Activated CD4-positive, CD25-positive, alpha-beta regulatory T cell treated with anti-CD3 and anti-CD28 coated beads, Interleukin-2, amount 50 U/mL, for 16 hours (primary cell): ENCODE measurements at places on chromosomes 12 and 14.

DNA sequence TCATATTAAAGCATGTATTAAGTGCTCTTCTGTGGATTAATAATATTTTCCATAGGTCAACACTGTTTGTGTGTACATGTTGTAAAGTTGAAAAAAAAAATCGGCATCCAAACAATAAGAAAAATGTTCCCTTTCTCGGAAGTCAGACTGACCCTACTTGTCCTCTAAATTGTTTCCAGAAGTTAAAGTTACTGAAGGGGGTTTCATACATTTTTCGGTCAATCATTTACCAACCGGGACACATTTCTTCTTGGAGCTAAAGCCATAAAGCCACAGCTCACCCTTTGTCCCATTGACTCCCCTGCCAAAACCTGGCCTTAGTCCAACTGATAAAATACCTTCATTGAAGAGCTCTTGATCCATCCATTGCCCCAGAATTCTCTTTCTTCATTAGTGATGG lies 230.0 kb downstream of the ANO2 start:
- DNase-seq: no peak

DNA sequence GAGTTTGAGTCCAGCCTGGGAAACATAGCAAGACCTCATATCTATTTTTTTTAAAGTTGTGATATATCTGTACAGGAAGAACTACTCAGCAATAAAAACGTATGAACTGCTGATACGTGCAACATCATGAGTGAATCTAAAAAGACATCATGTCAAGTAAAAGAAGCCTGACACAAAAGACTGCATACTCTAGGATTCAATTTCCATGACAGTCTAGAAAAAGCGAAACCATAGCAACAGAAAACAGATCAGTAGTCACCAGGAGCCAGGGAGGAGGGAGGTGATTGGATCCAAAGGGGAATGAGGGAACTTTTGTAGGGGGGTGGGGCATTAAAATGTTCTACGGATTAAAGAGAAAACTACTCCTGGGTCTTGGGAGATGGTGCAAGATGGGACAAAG lies 8.7 kb upstream of the RGS6 start:
- no peak for DNase-seq

DNA sequence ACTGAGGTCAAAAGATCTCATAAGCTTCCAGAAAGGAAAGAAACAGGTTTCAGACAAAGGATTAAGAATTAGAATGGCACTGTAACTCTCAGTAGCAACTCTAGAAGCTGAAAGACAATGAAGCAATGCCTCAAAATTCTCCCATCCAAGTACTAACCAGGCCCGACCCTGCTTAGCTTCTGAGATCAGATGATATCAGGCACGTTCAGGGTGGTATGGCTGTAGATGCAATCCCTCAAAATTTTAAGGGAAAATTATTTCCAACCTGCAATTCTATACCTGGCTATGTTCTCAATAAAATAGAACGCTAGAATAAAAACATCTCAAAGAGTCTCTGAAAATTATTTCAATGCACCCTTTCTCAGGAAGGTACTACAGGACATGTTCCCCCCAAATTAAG lies 19.6 kb downstream of the NOXRED1 start:
- DNase-seq: no peak

GRCh38 chr12:29278673-29279420 lies 102.1 kb downstream of the ERGIC2 start:
- no peak for DNase-seq

- DNase-seq: no peak
Measured at GRCh38 chr12:33587784-33588712, 148.4 kb upstream of the SYT10 start.

DNA sequence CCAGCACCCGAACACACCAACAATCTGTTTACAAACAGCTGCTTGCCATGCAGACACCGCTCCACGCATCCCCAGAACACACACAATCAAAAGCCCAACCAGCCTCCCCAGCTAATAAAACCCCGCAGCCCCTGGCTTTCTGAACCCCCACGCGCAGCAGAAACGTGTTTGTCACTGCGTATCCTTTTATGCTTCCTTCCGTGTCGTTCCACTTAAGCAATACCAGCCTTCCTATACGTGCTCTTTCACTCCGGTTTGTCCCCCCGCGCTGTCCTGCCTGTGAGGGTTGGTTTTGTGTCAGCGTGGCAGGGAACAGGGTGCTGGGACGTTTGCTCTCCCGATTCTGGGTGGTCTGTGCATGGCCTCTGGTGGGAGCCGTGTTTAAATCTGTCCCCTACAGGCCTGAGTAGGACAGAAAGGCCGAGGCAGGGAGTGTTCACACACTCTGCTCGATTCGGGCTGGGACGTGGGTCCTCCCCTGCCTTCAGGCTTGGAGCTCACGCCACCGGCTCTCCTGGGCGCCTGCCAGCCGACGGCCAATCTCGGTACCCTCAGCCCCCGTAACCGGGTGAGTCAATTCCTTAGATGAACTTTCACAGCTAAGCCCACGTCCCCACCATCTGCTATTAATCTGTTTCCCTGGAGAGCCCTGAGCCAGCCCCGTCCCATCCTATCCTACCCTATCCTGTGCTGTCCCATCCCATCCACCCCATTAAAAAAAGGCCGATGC lies 60.0 kb downstream of the NOC4L start:
- no peak for DNase-seq

DNA sequence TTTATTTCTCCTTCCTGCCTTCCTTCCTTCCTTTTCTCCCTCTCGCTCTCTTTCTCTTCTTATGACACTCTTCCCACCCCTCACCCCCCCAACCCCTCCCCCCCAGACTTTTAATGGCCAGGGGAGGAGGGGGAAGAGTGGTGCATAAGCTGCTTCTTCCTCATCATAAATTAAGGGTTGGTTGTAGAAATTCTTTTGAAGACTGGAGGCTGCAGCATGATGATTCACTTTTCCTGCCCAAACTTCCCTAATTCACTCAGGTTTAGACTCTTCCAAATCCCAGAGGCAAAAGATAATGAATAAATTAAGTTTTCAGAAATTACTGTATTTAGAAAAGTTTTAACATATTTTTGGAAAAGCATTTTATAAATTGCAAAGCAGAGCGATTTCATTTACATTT lies 58.2 kb downstream of the GRIP1 start:
- no peak for DNase-seq

DNA sequence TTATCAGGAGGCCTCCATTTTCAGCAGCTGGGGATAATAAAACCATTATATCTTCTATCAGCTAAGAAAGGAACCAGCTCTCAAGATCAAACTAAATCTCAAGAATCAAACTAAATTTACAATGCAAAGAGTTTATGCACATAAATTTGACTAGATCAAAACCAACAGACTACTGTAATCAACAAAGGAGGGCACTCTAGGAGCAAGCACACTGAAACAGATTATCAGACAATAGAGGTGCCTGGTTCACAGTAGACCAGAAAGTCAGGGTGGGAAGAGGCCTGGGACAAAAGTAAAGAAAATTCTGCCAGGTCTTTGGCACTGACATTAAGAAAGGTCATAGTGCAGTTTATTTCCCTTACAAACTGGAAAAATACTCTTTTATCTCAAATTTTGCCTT lies 61.0 kb downstream of the HECTD4 start:
- no peak for DNase-seq

DNA sequence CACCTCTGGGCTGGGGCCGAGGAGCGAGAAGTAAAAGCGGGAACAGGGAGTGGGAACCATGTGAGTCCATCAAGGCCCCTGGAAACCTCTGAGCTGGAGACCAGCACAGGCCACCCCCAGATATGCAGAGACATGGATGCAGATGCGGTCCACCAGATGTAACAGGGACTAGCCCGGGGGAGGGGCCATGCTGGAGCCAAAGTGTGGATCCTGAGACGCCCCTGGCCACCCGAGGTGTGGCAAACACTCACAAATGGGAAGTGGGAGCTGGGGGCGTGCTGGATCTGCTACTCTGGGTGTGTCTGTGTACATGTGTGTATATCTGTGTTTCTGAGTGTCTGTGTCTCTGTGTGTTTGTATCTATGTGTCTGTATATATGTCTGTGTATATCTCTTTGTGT lies 12.8 kb downstream of the MYL2 start:
- DNase-seq: no peak

DNA sequence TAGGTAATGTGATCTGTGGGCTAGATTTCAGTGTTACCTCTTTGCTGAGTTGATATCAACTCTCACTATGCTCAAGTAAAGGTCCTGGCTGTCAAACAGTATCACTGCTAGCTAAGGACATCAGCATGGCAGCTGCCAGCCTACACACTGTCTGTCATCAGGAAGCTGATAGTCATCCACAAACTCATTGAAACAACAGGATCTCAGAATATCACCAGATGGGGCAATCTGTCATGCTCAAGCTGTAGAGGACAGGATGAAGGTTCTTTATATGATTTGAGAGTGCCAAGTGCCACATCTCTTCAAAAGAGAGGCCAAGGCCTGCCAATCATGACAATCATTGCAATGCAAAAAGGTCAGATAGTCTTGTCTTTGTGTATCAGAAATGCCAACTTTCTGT lies 811.5 kb upstream of the SEL1L start:
- DNase-seq: no peak

- no peak for DNase-seq
Measured at GRCh38 chr14:85332401-85332800, 197.5 kb upstream of the FLRT2 start.

- DNase-seq: no peak
Measured at GRCh38 chr14:74299061-74299545, 3.6 kb downstream of the ABCD4 start.
